ENCODE measurements at places on chromosomes 3 and 15.

DNA sequence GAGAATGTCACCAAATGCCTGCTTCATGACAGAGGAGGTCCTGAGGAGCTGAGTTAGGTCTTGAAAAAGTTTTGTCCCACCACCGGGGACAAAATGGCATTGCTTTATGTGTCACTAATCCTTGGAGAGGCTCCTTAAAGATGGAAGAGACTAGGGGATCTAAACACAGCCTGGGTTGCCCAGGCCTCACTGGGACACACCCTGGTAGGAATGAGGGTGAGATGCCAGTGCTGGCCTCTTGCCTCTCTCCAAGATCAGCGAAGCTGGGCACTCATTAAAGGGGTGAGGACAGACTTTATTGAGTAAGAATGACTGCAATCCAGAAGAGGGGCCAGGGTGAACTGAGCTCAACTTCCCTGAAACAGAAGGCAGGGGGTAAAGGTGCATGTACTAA is 58.5 kb upstream of the KLF13 start:
- no peak for DNase-seq

- no peak for DNase-seq
Measured at GRCh38 chr3:183255348-183255730, 2.3 kb downstream of the B3GNT5 start.

- DNase-seq: peak; percentile 80
Measured at GRCh38 chr3:15557511-15557946, 36.0 kb upstream of the COLQ start.

DNA sequence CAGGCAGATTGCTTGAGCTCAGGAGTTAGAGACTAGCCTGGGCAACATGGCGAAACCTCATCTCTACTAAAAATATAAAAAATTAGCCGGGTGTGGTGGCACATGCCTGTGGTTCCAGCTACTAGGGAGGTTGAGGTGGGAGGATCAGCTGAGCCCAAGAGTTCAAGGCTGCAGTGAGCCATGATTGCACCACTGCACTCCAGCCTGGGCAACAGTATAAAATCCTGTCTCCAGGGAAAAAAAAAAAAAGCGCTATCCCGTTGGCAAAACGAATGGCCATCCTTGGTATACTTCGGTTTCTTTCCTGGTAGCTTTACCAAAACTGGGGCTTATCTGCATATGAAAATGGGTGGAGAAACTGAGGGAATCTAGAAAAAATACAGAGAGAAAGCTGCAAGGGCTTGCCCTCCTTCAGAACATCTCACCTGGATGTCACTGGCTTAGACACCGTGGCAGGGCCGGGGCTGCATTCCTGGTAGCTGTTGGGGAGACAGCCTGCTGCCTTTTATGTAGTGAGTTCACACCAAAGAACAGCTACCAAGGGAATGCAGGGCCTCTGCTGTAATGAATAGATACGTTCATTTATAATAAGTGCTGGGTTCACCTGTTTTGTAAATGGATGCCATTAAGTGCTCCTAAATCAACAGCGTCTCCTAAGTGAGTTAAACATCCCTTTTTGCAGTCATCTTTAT is 96.0 kb downstream of the IQSEC1 start:
- DNase-seq: no peak

- no peak for DNase-seq
Measured at GRCh38 chr15:80081390-80081789, 21.9 kb downstream of the ZFAND6 start.
